ENCODE measurements at places on chromosomes 7 and 10.

- no peak for DNase-seq
These were observed 98.2 kb upstream of the DKK1 start for GRCh38 chr10:52215745-52216361.

GRCh38 chr10:104509981-104510380, 131.1 kb upstream of the SORCS3 start:
- DNase-seq, result no peak

GRCh38 chr10:103512591-103513379, 19.3 kb downstream of the NEURL1 start:
- no peak for DNase-seq

- DNase-seq, result no peak
These were observed 46.5 kb downstream of the DRGX start for GRCh38 chr10:49349390-49349789.

- DNase-seq, result no peak
These were observed 73.3 kb upstream of the FRMD4A start for GRCh38 chr10:14403881-14404623.

GRCh38 chr10:28366994-28367393, 64.1 kb upstream of the MPP7 start:
- DNase-seq, result no peak

GRCh38 chr10:17923728-17924127, 28.0 kb upstream of the SLC39A12 start:
- DNase-seq, result no peak

GRCh38 chr10:34434119-34434594, 380.9 kb downstream of the PARD3 start:
- no peak for DNase-seq

DNA sequence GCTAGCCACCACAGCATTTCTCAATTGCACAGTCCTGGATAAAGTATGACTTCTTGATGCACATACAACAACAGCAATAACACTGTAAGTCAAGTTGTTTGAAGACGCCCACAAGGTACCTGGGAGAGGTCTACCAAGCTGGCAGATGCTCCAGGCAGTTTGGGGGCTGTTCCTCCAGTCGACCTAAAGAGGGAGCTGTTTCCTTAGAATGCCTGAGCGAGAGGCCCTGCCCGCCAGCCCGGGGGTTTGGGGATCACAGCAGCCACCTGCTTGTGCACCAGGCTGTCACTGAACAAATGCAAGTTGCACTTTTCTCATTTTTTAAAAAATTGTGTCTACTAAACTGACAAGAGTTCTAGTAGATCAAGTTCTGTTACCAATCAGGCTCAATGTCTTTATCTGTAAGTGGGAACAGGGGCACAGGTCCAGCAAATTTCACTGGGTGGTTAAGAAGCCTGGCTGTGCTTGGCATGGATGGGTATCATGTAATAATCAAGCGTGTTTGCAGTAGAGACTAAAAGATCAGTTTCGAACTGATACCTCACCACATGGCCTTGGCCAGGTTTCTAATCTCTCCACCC, 193.8 kb upstream of the ADO start:
- no peak for DNase-seq

DNA sequence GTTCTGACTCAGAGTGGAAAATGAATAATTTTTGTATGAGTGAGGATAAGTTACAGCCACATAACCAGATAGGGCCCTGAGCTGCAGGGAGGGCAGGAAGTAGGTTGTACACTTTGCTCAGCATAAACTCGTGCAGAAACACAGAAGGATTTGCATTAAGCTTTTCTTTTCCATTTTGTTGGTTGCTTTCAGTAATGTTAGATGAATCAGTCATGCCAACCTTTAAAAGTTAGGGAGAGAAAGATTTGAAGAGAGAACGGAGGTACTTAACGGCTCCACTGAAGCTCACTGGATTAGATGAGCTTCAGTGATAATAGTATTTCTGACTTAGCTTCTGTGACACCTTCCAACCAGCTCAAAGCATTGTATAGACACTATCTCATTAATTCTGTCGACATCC, 348.1 kb downstream of the GATA3 start:
- DNase-seq, result no peak

DNA sequence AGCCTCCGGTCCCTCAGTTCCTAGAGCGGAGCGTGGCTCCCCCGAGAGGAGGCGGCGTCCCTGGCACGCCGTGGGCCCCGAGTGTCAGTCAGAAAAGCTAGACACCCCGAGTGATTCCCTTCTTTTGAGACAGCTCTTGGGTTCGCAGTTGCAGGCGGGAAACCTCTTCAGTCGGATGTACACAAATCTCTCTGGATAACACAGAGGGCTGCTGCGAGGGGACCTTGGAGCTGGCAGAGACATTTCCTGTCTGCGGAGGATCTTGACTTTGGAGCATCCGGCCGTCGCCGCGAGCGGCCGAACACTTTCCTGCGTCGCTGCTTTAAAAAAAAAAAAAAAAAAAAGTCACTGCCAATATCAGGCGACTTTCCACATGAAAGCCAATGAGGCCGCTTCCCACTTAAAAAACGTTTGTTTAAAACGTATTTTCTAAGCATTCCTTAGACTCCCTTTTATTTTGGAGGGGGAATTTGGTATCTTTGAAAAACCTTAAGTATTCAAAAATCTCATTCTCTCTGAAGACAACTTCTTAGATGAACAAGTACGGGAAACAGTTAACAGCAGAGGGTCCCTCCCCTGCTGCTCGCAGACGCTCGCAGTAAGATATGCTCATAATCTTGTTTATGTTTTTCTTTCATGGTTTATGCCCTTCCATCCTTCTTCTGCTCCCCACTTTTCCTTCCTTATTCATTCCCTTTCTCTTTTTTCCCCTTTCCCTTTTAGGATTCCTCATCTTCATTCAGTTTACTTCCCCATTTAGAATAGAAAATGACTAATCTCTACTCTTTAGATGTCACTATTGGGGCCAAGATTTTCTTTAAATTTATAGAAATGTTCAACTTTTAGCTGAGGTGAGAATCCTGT, 10.0 kb downstream of the HHEX start:
- no peak for DNase-seq

DNA sequence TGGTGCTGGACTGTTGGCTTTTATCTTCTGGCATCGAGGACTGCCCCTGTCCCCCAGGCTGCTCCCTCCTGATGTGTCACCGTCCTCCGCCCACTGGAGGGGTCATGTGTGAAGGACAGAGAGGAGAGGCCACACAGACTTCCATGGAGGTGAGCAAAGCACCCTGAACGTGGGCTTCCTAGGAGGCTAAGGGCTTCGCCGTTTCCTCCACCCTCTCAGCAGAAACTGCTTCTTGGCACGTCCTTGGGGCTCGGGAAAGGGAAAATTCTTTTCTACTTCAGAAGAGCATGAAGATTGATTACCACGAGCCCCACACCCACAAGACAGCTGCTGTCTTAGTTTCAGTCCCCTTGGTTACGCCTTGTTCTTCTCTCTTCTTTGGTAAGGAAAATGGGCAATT, 218.2 kb downstream of the CCDC3 start:
- no peak for DNase-seq

GRCh38 chr7:95867309-95867708, 95.0 kb downstream of the DYNC1I1 start:
- no peak for DNase-seq

DNA sequence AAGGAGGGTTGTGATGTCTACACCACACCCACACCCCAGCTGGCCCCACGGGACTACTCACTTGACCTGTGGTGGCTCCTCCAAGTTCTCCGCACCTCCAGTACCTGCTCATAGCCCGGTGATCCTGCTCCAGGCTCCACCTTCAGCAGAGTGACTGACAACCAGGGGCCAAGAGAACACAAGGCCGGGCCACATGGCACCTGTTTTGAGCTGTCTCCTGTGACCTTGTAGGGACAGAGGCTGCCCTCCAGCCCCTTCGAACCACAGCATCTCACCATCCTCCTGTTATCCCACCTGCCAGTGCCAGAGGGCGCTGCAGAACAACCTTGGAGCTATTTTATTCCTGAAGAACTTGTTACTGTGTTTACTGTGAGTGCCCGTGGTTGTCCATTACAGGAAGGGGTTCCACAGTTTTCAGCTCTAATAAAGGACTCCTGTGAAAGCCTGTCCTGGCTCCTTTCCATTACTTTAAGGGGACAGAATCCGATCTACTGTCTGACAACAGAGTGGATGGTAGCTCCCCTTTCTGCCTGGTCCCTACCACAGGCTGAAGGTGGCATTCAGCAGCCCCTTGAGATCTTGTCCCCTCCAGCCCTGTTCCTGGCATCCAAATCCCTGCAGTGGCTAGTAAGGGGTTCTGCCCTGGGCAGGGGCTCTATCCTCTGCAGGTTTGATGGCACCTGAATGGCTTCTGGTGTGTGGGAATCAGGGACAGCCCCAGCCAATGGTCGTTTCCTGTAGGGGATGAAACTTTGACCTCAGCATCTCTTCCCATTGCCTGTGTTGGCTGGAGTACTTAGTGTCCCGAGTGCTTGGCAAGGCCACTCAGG, 50.8 kb downstream of the C10orf120 start:
- DNase-seq, result no peak

GRCh38 chr7:151018421-151019129, 5.7 kb downstream of the ATG9B start:
- no peak for DNase-seq

DNA sequence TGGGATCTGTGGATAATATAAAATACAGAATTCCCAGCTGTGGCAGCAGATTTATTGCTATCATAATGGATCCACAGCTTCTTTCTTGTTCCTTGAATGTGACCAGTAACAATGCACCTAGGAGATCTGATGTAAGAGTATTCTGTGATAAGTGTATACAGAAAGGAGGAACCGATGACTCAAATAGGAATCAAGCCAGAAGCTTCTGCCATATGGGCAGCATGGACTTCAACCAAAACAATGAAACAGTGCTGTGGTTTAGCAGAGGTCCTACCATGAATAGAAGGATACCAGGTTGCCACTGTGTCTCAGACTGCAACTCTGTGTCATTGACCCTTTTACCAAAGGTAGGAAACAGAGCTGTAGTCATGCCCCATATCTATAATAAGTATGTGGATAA, 81.8 kb downstream of the PTPRZ1 start:
- no peak for DNase-seq

- no peak for DNase-seq
These were observed 18.8 kb downstream of the NUDT1 start for GRCh38 chr7:2260820-2261219.

GRCh38 chr10:48458662-48459048, 146.2 kb downstream of the ARHGAP22 start:
- DNase-seq, result no peak

Data from cortex of kidney (tissue), 1 donor.